Endodermal cell (in vitro differentiated cells): ENCODE measurements at places on chromosomes 1 and 21. TPM values are rescaled to one million over a fixed set of nuclear protein-coding genes. Genes with fewer than 3 reads are reported as not detected.

LCE1F gene
- not detected in 3 replicates for total RNA-seq

GSTM1 gene
- total RNA-seq = 21.3 and 23.0 TPM in 2 replicates

CD247 gene
- total RNA-seq = 0.23 to 0.46 TPM in 2 of 3 replicates, not detected in the other

AMY2A gene
- total RNA-seq = not detected in 3 replicates

PERM1 gene
- total RNA-seq = not detected in 2 replicates

TBX15 gene
- 0.07 and 0.09 TPM in 2 replicates for total RNA-seq

SPRR4 gene
- not detected in 2 replicates for total RNA-seq

DCDC2B gene
- total RNA-seq = not detected in 2 replicates

CRNN gene
- total RNA-seq = not detected in 3 replicates

IFNAR1 gene
- total RNA-seq = 11.7 and 15.4 TPM in 2 replicates

NIBAN1 gene
- total RNA-seq = 1.5 to 5.0 TPM (median 4.8 TPM) in 3 replicates

MCOLN2 gene
- total RNA-seq = 0.20 to 0.25 TPM (median 0.23 TPM) in 3 replicates

KCNK1 gene
- total RNA-seq = 55.7 to 73.9 TPM (median 57.3 TPM) in 3 replicates

PTP4A2 gene
- 200 and 211 TPM in 2 replicates for total RNA-seq

AKR7A2 gene
- total RNA-seq = 47.8 and 50.1 TPM in 2 replicates

RPE65 gene
- not detected in 3 replicates for total RNA-seq

LGALS8 gene
- 10.7 to 28.3 TPM (median 11.4 TPM) in 3 replicates for total RNA-seq

UMODL1 gene
- total RNA-seq = 0.49 to 2.1 TPM (median 1.3 TPM) in 3 replicates

TDRKH gene
- 12.2 to 14.9 TPM (median 13.0 TPM) in 3 replicates for total RNA-seq

OR2T29 gene
- not detected in 3 replicates for total RNA-seq

GJA8 gene
- total RNA-seq = not detected in 2 replicates

C1orf53 gene
- total RNA-seq = 2.8 and 3.5 TPM in 2 replicates

S100A1 gene
- 4.7 to 5.8 TPM (median 5.0 TPM) in 3 replicates for total RNA-seq

DRAXIN gene
- total RNA-seq = 5.1 to 6.2 TPM (median 5.4 TPM) in 3 replicates

CYP2J2 gene
- total RNA-seq = 0.23 to 0.53 TPM (median 0.29 TPM) in 3 replicates

CD48 gene
- 1.1 to 6.0 TPM (median 1.3 TPM) in 3 replicates for total RNA-seq

OR14K1 gene
- 0.29 TPM in 1 of 2 replicates, not detected in the other for total RNA-seq

LMOD1 gene
- 0.46 to 0.60 TPM (median 0.49 TPM) in 3 replicates for total RNA-seq

GNAT2 gene
- not detected in 3 replicates for total RNA-seq

RYR2 gene
- total RNA-seq = 2.4 and 2.5 TPM in 2 replicates

KPRP gene
- total RNA-seq = not detected in 3 replicates
